ENCODE measurements at places on chromosomes 16 and 17.
A peak's percentile ranks its signal among the peaks of the same experiment; 100 is the strongest.

DNA sequence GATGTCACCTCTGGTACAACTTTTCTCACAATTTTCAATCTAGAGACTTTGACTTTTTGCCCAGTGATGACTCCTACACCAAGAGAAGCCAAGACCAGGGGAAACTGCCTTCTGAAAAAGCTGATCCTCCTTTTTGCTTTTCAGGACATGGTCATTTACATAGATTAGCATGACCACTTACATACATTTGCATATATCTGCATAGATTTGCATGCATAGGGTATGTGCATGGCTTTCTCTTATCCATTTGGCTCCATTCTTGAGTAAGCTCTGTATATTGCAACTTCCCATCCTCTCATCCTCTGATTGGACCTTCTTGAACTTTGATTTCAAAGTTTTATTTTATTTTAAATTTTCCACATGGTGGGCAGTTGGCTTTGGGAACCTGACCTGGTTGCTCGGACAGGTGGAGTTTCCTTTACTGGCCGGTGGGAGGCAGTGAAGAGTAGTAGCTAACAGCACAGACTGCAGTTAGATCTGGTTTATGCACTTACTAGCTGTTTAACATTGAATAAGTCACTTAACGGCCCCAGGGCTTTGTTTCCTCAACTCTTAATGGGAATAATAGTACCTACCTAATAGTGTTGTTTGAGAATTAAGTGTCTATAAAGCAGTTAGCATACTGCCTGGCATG lies 92.9 kb downstream of the GPR139 start:
- no peak for DNase-seq

DNA sequence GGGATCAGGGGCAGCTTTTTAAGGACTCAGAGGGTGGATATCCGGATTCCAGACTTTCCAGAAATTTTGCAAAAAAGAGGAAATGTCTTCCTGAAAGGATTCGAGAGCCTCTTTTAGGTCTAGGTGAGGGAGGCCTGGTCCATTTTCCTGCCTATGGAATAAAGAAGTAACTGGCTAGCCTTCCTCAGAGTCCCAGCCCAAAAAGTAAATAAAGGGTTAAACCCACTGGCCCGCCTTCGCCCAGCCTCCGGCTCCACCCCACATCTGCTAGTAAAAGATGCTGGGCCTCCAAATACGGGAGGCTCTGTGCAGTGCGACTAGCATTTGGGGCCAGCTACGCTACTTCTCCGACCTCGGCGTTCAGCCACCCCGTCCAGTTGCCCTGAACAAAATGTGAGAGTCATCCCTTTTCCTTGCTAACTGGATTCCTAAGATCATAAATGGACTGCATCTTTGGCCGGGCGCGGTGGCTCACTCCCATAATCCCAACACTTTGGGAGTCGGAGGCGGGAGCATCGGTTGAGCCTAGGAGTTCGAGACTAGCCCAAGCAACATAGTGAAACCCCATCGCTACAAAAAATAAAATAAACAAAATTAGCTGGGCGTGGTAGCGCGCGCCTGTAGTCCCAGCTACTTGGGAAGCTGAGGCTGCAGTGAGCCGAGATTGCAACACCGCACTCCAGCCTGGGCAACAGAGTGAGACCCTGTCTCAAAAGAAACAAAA lies 824 bp upstream of the MPP2 start:
- DNase-seq: peak; percentile 43

- DNase-seq: no peak
Observed at GRCh38 chr16:66045626-66046025, 320.9 kb upstream of the CDH5 start.

DNA sequence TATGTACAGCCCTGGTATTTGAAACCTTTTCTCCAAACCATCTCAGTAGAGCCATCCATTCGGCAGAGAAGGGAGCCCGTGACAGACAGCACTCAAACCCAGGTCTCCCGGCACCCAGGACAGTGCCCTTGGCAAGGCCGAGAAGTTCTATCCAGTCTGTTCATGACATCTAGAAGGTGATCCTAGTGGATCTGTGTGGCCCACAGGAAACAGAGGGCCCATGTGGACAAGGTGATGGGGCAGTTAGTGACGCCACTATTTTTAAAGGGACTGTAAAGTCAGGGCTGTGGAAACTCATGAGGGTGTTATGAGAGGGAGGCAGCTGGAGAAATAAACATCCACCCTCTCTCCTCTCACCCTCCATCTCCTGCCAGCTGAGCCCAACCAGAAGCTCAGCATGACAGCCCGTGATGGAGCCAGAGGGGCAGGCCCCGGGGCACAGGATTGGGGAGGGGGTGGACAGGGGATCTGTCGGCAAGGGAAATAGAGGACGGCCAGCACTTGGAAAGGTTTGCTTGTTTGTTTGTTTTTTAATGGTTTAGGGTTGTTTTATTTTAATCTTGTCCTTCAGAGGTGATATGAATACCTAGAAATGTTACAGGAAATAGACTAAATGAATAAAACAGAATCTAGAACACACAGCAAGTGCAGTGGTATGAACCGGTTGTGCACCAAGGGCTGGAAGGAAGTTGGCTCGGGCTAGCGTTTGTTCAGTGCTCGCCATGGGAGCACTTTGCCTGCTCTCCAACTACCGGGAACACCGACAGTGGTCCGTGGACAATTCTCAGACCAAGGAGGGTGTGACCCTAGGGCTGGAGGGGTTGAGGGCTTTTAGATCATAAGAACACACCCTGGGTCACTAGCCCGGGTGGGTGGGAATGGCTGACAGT lies 17.1 kb downstream of the MYLK3 start:
- no peak for DNase-seq

All from stimulated activated CD4-positive, alpha-beta T cell treated with anti-CD3 and anti-CD28 coated beads, TNF-alpha, amount 100 ng/mL, for 1 hour (primary cell).